ENCODE measurements at places on chromosomes 2 and 18.

DNA sequence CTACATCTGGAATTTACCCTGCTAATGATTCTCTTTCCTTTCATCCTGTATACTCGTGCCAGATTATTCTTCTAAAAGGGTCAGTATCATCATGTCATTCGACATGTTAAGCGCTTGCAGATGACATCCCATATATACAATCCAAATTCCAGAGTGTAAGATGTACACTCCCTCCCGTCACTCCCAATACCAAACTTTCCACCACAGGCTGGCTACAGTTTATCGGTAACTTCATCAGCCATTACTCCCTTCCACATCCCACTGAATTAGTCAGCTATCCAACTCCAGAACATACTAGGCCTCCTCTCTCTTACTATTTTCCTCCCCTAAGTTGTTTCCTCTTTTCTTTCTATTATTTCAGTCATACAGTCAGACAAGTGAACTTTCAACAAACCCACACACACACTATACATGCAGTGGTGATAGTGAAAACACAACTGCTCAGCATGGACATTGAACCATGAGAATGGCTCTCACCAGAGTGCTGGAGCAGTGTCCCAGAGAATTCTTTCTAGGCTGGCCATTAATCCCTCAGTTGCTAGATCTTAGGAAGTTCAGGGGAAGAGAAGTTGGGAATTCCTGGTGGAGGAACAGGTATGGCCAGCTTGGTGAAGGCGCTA lies 10.6 kb upstream of the NMI start:
- DNase-seq, result no peak

DNA sequence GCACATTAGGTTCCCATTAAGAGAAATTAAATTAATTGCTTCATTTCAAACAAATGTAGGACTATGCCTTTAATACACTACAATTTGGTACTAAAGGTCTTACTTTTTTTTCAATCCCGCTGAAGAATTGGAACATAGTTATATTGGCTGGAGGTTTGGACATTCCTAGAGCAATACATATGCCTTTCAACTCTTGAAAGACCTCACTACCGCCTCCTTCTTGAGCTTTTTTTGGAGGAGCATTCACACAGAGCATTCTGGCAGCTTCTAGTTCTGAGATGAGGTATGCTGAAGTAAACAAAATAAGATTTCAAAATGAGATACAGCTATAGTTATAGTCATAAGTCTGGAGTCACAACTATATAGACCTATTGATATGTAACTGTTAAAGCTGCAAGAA lies 10.9 kb downstream of the FAM98A start:
- DNase-seq, result no peak

- DNase-seq, result no peak
Measured at GRCh38 chr2:204842068-204842467, 296.8 kb downstream of the PARD3B start.

DNA sequence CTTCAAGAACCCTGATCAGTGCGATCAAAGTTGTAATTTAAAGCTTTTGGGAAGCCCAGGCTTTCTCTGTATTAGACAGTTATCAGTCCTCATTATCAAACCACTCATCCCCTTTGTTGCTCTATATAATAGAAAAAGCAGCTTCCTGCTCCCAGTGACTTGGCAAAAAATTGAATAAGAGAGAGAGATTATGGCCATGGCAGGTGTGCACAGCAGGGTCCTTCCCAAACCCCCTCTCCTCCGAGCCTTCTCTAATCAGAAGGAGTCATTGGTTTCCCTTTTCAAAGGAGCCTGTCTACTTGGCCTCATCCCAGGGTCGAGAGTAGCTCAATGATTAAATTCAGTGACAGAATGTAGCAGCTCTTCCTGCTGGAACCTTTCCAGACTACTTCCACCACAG lies 81.5 kb downstream of the SEMA4F start:
- DNase-seq, result no peak

- DNase-seq, result no peak
Measured at GRCh38 chr18:3059272-3059671, 46.3 kb upstream of the LPIN2 start.

DNA sequence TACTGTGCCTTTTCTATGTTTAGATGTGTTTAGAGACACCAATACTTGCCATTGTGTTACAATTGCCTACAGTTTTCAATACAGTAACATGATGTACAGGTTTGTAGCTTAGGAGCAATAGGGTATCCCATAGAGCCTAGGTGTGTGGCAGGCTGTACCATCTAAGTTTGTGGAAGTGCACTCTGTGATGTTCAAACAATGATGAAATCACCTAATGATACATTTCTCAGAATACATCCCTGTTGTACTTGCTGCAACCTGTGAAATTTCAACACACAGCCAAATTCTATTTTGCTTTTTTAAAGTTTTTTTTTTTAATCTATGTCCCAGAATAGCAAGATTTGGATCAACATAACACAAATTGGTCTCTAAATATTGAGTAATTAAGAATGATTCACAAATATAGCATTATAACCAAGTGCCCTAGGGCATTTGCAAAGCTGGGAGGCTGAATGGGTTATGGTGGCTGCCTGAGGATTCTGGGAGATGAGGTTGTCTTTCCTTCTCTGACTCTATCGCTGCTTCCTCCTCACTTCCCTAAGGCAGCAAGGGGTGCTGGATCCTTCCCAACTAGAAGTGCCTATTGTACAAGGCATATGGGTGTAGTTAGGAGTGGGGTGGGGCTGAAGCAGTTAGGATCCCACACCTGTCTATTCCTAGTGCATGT lies 78.3 kb downstream of the SKA1 start:
- DNase-seq, result no peak

- no peak for DNase-seq
Measured at GRCh38 chr2:85549826-85550225, 10.9 kb downstream of the MAT2A start.

DNA sequence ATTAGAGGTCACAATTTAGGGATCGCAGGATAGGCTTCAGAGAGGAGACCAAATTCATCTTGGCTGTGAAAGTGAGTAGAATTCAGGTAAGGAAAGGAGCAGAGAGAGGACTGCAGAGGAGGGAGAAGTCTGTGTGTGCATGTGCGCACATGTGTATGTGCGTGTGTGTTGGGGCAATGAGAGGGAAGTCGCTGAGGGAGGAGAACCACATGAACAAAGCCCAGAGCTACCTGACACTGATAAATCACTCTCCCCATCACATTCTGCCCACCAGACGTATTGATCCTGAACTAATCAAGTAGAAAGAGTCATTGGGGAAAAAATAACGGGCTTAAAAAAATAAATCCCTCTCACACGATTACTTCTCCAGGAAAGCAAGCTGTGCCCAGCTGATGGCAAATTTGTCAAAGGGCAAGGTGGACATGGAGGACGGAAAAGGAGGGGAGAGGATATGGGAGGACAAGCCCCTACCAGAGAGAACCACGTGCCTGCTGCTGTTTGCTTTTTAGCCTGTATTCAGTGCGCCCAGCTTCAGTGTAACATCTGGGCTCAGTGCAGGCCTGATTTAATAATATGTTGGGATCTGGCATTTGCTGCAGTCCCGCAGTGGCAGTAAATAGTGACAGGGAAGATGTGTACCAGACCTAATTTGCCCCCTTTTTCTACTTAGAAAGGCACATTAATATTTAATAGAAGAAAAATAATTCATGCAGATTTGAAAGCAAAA lies 307.5 kb downstream of the C1D start:
- no peak for DNase-seq

- DNase-seq, result peak; percentile 8
Measured at GRCh38 chr18:79133724-79134123, 64.5 kb downstream of the ATP9B start.

- DNase-seq, result no peak
Measured at GRCh38 chr2:179671043-179671981, 190.1 kb downstream of the ZNF385B start.

- no peak for DNase-seq
Measured at GRCh38 chr18:10285283-10285640, 169.2 kb upstream of the APCDD1 start.

- peak; percentile 82 for DNase-seq
Measured at GRCh38 chr18:62325806-62326645, 916 bp downstream of the TNFRSF11A start.

- DNase-seq, result no peak
Measured at GRCh38 chr18:32553174-32553573, 82.5 kb upstream of the GAREM1 start.

GRCh38 chr2:44638649-44639048 lies 276.9 kb downstream of the CAMKMT start:
- no peak for DNase-seq

DNA sequence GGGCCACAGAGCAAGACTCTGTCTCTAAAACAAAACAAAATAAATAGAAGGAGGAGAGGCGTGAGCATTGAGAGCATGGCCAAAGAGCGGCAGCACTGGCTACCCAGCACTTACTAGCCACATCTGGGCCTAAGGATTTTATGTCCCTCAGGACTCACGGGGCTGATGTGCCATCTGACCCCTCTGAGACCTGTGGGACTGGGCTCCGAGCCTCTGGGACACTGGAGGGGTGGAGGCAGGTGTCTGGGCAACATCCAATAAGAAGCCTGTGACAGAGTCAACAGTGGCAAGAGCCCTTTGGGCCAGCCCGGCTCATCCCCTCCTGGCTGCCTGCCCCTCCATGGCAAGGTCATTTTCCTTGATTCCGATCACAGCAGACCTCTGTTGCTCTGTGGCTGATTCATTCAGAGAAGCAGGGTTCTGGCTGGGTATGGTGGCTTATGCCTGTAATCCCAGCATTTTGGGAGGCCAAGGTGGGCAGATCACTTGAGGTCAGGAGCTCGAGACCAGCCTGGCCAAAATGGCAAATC lies 60.7 kb downstream of the RRM2 start:
- no peak for DNase-seq

DNA sequence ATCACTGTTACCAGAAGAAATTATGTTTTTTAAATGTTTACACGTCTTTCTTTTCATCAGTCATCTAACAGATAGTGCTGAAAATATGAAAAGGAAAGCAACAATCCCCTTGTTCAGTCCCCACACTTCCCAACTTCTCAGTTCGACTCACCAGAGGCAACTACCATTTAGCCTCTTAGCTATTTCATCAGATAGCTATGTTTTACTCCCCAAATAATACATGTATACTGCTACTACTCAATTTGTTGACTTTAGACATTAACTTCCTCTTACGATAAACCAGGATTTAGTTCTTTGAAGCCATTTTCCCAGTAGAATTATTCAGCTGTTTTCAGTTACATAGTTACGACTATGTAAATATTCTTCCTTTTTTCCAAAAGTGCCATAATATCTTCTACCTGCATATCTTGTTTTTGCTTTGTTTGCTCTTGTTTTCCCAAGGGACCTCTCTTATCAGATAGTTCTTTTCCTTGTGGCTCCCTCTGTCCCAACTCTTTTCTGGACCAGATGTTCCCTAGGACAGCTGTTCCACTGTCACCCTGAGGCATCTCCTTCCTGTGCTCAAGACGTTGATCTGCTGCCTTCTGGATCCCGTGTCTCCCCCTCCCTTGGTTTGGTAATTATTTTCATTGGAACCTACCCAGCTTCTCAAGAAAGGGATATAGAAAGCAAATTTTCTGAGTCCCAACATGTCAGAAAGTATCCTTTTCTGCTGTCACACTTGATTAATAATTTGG lies 289.3 kb upstream of the TANK start:
- DNase-seq, result no peak

DNA sequence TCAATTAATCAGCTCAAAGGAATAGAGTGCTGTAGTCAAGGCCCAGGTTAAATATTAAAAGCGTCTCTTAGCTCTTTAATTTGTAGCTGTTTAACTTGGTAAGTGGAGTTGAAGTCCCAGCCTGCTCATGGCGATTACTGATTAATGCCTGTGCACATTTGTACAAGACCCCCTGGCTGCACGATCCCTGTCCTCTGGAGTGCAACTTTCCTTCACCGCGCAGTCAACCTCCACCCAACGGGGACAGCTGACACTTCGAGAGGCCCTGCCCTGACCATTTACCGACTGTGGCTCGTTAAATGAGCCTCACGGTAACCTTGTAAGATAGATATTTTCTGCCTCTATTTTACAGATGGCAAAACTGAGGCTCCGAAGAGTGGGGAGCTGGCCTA lies 5.5 kb upstream of the CYS1 start:
- DNase-seq, result no peak

DNA sequence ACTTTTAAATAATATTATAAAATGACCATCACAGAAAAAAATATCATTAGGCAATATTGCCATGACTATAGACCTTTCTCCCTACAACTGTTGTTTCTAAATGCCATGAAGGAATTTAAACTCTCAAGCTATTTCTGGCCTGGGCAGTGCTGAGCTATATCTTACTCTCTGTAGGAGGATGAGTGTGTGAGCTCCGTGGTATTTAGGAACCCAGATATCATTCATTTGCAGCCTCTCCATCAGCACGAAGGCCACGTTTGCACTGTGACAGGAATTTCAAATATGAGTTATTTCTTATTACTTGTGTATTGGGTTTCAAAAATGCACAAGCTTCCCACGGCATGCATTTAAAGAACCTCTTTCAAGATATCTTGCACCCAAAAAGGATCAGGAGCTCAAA lies 35.0 kb upstream of the SOX11 start:
- no peak for DNase-seq

DNA sequence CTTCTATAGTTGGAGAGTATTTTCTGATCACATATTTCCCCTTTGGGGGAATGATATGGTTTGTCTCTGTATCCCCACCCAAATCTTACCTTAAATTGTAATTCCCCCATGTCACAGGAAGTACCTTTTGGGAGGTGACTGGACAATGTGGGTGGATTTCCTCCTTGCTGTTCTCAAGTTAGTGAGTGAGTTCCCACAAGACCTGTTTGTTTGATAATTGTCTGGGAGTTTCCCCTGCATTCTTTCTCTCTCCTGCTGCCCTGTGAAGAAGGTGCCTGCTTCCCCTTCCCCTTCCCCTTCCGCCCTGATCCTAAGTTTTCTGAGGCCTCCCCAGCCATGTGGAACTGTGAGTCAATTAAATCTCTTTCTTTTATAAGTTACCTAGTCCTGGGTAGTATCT lies 222.7 kb upstream of the SLC39A10 start:
- no peak for DNase-seq

GRCh38 chr2:174477759-174478158 lies 9.1 kb downstream of the GPR155 start:
- peak; percentile 17 for DNase-seq

GRCh38 chr2:170836027-170836426 lies 19.3 kb downstream of the GAD1 start:
- no peak for DNase-seq

DNA sequence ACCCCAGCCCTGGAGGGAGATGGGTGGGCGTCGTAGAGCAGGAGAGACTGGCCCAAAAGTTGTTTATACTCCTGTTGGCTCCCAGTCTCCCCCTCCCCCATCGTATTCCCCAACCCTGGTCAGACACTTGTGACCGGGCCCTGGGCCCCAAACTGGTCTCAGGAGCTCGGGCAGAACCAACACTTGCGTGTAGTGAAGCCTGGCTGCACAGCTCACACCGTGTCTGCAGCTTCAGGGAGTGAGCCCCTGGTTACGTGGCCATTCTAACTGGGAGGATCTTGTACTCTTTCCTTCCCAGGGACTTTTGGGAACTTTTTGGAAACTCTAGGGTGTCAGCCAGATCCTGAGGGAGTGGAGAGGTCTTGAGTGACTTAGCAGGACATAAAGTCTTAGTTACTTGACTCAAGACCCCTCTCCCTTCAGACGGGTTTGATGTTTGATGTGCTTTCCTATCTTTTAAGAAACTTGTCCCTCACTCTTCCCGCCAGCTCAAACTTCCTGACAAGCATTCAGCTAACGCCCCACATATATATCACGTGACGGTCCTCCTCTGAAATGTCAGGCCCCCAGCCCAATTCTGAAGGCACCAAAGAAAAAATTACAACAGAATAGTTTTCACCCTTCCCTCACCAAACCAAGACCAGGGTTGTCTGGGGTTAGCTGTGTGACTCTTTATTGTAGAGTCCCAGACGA lies 2.3 kb downstream of the PKDCC start:
- no peak for DNase-seq

- DNase-seq, result no peak
Measured at GRCh38 chr2:207995887-207996286, 29.4 kb downstream of the PLEKHM3 start.

Data from NCI-H1417 (cell line).